CD4-positive, alpha-beta memory T cell (primary cell): ENCODE measurements at places on chromosomes 7 and 10.
A peak's percentile ranks its signal among the peaks of the same experiment; 100 is the strongest.

DNA sequence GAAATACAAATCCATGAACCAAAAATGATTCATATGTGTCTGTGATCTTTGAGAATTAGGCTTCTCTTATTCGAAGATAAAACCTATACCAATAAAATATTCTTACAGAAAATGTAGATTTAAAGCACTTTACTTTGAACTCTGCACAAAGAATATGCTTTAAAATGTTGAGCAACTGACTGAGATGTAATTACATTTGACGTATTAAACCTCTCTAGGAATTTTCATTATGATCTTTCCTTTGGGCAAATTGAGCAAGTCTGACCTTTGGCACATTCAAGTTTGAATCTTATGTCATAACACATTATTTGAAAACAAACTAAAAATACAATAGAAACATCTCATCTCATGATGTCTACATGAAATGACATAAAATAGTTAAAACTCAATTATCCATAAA is 69.2 kb upstream of the AHR start:
- no peak for DNase-seq

DNA sequence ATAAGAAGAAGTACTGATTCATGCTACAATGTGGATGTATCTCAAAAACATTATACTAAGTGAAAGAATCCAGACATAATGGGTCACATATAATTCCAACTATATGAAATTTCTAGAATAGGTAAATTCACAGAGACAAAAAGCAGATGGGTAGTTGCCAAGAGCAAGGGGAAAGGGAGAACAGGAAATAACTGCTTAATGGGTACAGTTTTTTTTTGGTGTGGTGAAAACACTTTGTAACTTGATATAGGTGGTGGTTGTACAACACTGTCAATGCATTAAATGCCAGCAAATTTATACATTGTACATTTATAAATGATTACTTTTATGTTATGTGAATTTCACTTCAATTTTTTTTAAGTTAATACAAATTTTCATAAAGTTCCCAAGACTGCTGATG is 19.4 kb upstream of the LRRN3 start:
- no peak for DNase-seq

GRCh38 chr7:99624484-99624883 is 7.7 kb downstream of the ZSCAN25 start:
- peak; percentile 79 for DNase-seq

- no peak for DNase-seq
These were observed 73.9 kb upstream of the KAT6B start for GRCh38 chr10:74752371-74753040.

GRCh38 chr10:122492999-122493481 is 31.7 kb downstream of the HTRA1 start:
- no peak for DNase-seq

DNA sequence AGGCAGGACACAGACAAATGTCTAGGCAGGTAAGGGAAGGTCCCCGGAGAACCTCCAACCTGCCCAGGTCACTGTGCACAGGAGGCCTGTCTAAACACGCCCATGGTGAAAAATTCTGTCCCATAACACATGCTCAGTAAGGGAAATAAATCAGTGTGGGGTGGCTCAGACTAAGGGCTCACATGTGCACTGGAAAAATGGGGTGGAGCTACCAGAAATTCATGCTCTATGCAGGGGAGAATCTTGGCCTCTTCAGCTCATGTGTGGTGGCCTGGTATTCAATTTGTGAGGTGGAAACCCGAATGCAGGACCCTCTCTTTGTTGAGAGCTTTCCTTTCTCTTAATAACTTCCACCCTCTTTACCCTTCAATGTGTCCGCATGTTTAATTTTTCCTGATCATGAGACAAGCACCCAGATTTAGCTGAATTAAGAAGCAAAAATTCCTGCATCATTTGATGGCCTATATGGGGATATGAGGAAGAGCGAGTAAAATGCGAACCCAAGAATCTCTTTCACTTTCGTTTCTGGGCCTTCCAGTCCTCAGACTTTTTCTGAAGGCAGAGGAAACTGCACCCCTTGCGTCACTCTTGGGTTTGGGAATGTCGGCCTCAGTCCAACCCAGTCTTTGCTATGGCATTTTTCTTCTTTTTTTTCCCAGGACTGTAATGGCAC is 163.2 kb downstream of the DGKB start:
- DNase-seq: no peak

DNA sequence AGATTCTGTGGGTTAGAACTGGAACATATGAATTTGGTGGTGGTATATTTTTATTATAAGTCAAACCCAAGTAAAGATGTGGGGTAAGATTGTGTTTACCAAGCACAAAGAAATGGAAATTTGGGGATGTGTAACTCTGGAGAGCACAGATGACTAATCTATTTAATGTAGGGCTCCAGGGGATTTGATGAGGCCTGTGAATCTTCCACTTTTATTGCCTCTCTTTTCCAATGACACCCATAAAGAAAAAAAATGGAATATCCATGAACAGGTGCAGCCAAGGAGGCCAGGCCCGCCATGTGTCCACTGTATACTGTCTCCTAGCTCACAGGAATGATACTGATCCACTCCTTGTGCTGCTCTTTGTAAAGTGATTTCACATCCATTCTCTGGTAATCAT is 2.8 kb downstream of the SRGN start:
- DNase-seq: no peak

DNA sequence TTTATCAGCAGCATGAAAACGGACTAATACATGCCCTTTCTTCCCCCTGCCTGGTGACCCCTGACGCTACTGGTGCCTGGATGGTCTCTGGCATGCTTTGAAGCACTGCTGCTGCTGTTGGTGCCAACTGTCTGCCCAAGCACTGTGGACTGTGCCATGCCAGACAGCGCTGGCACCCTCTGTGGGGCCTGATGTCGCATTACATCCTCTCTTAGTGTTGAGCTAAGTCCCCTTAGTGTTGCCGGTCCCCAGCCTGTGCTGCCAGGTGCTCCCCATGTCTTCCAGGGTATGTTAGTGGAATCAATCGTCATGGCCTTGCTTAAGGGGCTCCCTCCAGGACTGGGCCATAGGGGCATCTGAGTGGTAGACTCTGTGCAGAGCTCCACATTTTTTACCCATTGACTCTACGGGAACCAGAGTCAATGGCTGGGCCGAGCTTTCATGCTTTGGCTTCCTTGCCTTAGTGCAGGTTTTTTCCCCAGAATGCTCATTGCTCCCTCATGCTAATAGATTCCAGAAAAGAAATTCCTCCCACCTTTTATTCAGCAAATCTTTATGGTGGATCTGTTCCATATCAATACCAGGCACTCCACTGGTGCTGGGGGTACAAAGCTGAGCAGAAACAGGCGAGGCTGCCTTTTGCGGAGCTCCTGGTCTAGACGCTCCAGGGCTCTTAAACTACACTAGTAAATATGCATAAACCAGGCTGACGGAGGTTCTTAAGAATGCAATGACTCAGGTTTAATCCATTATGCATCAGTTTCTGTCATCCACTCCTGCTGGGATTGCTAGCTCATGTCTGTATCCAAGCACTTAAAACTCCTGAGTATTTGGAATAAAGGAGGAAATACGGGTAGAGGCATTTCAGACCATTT is 21.8 kb upstream of the MRC1 start:
- no peak for DNase-seq

DNA sequence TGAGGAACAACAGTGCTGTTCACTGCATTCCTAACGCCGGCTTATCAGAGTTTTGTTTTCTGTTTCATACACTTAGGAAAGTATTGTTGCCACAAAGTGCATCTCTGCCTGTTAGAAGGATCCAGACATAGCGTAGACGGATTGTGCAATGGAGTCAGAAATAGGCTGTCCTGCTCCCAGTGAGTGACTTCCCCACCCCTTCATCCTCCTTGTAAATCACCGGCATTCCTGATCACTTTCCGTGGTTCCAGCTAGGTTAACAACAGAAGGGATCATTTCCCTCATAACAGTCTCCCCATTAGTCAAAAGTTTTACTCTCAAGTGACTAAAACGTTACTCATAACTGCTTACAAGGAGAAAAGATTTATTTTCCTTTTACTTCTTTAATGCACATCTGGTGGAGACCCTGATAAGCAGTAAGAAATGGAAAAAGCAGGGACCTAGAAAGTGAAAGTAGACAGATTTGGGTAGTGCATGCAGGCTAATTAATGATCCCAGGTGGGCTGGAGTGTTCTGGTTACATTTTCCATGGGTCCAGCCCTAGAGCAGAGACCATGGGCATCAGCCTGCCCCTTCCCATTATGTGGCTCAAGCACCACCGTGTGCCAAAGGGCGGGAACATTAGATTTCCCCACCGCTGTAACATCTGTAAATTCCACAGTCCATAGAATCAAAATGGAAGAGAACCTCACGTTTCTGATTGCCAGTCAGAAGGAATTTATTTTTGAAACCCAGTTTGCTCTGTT is 395.1 kb upstream of the GALNT17 start:
- no peak for DNase-seq

- DNase-seq: no peak
These were observed 130.7 kb upstream of the SH2B2 start for GRCh38 chr7:102155821-102156441.

DNA sequence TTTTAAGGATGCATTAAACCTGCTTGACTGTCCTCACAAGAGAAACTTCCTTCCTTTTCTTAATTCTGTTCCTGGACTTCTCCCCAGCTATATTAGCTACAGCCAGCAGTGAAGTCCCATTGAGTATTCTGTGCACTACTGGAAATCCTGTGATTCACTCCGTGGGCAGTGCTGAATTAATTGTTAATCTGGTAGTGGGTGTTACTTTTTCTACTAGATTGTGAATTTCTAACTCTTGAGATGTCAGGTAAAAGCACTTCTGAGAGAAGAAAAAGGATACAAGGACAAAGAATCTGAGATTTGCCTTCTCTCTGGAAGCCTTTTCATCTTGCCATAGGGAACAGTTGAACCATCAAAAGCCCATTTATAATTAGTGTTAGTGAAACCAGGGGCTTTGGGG is 33.9 kb downstream of the CYCS start:
- DNase-seq: no peak

DNA sequence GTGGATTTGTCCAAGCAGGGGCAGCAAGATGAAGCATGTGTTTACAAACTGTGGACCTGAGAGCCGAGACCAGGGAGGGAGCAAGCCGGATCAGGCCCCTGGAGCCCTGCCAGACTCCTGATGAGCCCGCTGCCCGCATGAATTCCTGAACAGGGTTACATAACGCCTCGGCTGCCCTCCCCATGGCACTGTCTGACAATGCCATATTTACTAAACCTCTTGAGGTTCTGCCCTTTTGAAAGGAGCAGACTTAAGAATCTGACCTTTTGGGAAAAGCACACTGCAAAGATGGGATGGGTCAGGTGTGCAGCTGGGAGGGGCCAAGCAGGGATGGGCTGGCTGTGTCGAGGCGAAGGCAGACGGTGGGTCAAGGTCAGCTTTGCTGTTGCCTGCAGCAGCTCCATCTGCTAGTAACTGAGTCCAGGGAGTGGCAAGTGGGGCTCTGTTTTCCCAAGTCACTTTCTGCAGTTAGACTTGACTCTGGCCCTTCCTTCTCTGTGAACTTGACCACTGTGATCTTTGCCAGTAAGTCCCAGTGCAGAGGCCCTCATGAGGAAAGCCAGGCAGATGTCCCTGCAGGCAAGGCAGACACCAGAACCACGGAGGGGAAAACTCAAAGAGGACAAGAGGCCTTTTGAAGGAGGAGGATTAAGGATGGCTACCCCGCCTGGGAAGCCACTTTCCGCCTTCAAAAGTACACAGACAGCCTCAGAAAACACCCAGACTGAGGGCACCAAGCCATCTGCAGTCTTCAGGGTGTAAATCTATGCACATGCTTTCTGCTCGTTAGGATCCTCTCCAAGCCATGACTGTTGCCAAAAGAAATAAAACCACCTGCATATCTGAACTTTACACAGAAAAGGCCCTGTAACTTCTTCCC is 175.8 kb downstream of the TNS3 start:
- DNase-seq: no peak

GRCh38 chr7:76281706-76282343 is 20.6 kb upstream of the HSPB1 start:
- DNase-seq: no peak

GRCh38 chr7:155835446-155836215 is 23.4 kb upstream of the SHH start:
- no peak for DNase-seq

DNA sequence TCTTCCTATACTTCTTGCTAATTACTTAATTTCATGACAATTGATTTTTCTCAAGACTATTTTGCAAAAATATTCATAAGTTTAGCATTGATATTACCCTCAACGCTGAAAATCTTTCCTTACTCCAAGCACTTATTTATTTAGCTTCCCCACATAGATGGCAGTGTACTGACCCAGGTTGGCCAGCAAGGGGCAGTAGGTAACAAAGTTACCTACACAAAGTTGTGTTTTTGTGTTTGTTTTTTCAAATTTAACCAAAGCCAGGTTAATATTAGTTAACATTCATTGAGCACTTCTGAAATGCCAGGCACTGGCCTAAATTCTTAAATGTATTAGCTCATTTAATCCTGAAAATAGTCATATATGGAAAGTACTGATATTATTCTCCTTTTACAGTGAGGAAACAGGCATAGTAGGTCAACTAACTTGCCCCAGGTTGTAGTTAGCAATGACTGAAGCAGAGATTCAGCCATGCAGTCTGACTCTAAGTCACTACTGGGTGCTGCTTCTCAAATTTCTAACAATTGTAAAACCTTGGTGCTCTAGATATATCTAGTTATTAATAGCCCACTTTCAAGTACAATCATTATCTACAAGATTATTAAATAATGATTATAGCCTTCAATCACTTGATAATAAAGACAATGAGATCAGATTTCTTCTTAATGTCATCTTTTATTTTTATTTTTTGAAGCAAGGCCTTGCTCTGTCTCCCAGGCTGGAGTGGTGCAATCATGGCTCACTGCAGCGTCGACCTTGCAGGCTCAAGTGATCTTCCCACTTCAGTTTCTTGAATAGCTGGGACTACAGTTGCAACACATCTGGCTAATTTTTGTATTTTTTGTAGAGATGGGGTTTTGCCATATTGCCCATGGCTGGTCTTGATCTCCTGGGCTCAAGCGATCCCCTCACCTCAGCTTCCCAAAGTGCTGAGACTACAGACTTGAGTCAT is 5.8 kb upstream of the GGCT start:
- DNase-seq: peak; percentile 31

DNA sequence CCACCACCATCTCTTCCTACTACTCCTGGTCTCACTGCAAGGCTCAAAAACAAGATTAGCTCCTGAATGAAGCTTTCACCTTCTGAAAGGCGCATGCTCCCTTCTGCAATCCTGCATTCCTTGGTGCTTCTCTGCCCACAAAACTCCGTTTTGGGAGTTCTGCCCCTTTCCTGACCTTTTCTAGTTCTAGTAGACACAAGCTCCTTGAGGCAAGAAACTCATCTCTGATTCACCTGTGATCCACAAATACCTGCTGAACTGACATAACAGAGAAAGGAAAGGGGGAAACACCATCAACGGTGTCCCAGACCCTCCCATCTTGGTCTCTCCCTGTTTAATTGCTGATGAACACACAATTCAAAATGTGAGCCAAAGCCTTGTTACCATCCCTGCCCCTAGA is 64.0 kb upstream of the EGR2 start:
- no peak for DNase-seq

DNA sequence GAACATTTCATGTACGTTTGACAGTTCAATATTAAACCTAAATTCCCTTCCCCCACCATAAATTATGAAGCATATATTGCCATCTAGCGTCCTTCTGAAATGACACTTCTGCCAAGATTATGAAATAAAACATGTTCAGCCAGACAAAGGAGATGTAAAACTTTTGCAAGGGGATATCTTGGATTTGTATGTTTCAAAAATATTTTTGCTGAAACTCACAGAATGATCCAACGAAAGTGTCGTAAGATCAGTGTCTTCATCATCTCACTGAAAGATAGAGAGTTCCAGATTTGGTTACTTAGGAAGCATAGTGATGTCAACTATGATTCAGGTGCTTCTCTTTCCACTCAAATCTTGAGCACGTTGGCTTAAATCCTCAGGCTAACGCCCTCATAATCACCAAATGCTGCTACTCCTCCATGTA is 904.3 kb downstream of the XPNPEP1 start:
- no peak for DNase-seq
